ENCODE measurements at places on chromosomes 11 and 22. TPM values are rescaled to one million over a fixed set of nuclear protein-coding genes. Genes with fewer than 3 reads are reported as not detected.
A peak's percentile ranks its signal among the peaks of the same experiment; 100 is the strongest.

DNA sequence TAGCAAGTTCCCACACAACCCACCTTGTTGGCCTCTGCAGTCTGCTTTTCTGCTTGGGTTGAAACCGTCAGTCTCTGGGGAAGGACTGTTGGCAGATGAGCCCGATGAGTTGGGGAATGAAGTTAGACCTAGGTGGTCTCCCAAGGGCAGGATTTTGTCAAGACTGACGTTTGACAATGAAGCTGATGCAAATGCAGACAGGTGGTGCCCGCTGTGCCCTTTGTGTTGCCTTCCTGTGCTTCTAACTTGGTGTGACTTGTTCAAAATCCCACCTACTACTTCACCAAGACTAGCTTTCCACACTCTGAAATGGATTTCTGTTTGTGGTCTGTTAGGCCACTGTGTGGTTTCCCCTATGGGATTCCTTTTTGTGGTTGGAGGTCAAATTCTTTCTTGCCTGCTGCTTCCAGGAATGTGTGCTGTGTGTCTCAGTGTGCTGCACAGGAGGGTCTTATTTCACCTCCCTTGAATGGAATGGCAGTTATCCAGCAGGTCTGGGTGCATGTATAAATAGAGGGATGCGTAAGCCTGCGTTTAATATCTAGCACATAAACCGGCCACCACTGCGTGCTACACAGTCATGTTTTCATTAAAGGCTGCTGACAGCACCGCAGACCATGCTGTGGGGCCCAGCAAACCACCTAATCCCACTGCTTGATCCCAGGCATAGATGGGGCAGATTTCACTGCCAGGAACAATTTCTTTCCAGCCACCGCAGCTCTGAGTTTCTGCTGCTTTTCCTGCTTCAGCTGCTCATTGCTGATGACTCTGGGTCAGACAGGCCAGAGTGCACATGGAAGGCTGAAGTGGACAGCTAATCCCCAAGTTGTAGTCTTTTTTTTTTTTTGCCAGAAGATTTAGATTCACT, 44.8 kb downstream of the ADAMTS8 start:
- no peaks in the 10 kb centered on the region for H3K27me3 ChIP-seq
- no peak overlapping the region for H3K4me3 ChIP-seq
- DNase-seq: no peak
- no peaks in the 10 kb centered on the region for H3K4me1 ChIP-seq
- H3K27ac ChIP-seq: no peak overlapping the region

- H3K36me3 ChIP-seq: no peaks in the 10 kb centered on the region
- no peaks in the 10 kb centered on the region for H3K27me3 ChIP-seq
- DNase-seq: no peak
Observed at GRCh38 chr22:48188231-48188721, 1425.8 kb downstream of the TBC1D22A start.

DNA sequence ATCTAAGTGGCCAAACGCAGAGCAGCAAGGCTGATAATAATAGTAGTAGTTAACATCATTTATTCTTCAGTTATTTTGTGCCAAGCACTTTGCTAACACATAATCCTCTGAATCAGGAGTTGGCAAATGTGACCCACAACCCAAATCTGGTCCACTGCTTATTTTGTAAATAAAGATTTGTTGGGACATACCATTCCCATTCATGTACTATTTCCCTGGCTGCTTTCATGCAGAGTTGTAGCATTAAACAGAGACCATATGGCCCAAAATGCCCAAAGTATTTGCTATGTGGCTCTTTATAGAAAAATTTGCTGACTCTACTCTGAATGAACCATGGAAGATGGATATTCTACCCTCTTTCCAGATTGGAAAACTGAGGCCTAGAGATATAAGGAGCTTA, 50.3 kb downstream of the COMMD9 start:
- no peaks in the 10 kb centered on the region for H3K27me3 ChIP-seq
- H3K4me3 ChIP-seq: no peak overlapping the region
- no peak overlapping the region for H3K27ac ChIP-seq
- H3K36me3 ChIP-seq: no peaks in the 10 kb centered on the region
- peaks cover 8% of the 10 kb centered on the region for H3K4me1 ChIP-seq

GRCh38 chr11:123103326-123103980, 41.5 kb upstream of the HSPA8 start:
- no peaks in the 10 kb centered on the region for H3K27me3 ChIP-seq
- H3K4me3 ChIP-seq: no peak overlapping the region
- H3K27ac ChIP-seq: peak overlapping the region; percentile 64
- peaks cover 25% of the 10 kb centered on the region for H3K4me1 ChIP-seq
- H3K36me3 ChIP-seq: no peaks in the 10 kb centered on the region

DNA sequence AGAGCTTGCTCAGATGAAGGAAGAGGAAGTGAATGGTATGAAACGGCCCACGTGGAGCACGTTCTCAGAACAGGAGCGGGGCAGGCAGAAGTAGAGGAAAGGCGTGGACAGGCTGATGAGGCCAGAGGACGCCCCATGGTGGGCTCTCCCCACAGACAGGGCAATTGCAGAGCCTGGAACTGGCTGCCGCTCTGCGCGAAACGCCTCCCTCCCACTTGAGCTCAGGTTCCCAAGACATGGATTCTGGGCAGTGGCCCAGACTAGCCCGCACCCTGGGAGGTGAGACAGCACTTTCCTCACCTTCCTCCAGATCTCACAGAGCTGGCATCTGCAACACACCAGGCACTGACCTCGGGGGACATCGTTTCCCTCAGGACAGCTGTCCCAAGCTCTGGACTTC, 117.6 kb downstream of the PHF21B start:
- H3K27ac ChIP-seq: no peak overlapping the region
- H3K36me3 ChIP-seq: peaks cover 74% of the 10 kb centered on the region
- H3K4me1 ChIP-seq: no peaks in the 10 kb centered on the region
- H3K27me3 ChIP-seq: no peaks in the 10 kb centered on the region
- H3K4me3 ChIP-seq: no peak overlapping the region

DNA sequence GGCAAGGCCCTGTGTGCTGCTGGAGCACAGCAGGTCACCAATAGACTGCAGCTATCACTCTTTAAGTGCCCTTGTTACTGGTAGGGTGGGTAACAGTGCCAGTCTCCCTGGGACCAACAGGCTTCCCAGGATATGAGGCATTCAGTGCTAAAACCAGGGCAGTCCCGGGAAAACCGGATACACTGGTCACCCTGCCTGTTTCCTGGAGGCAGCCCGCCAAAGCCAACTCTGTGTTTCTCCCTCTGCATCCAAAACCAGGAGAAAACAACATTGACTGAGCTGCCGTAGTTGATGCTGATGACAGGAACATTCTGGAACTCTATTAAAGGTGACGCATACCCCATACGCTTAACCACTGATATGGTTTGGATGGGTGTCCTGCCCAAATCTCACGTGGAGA, 149.1 kb downstream of the SHANK2 start:
- no peak overlapping the region for H3K4me3 ChIP-seq
- no peak overlapping the region for H3K27ac ChIP-seq
- no peaks in the 10 kb centered on the region for H3K27me3 ChIP-seq
- H3K4me1 ChIP-seq: peaks cover 4% of the 10 kb centered on the region

DNA sequence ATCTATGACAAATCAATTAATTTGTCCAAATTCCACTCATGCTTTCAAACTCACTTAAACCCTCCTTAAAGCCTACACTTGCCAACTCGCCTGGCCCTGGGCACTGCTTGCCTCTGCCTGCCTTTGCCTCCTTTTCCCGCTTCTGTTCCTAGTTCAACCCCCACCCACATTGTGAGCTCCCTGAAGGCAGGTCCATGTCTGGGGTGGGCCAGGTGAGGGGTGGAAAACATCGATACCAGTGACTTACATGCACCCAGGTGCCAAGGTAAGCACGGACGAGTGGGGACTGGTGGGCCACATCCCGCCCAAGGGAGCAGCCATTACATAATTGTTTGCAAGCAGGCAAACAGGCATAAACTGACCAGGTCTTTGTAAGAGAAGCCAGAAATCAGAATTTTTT, 146.2 kb downstream of the ST3GAL4 start:
- H3K4me1 ChIP-seq: peaks cover 27% of the 10 kb centered on the region
- H3K27me3 ChIP-seq: peaks cover 3% of the 10 kb centered on the region
- H3K27ac ChIP-seq: no peak overlapping the region
- no peak overlapping the region for H3K4me3 ChIP-seq
- H3K36me3 ChIP-seq: no peaks in the 10 kb centered on the region

GRCh38 chr11:76361776-76362175, 19.2 kb downstream of the THAP12 start:
- no peak overlapping the region for H3K4me3 ChIP-seq
- H3K36me3 ChIP-seq: peaks cover 9% of the 10 kb centered on the region
- H3K27ac ChIP-seq: no peak overlapping the region
- no peaks in the 10 kb centered on the region for H3K4me1 ChIP-seq

GRCh38 chr11:82901922-82902485, 468 bp downstream of the DDIAS start:
- no peaks in the 10 kb centered on the region for H3K27me3 ChIP-seq
- peaks cover 24% of the 10 kb centered on the region for H3K4me1 ChIP-seq
- peak overlapping the region; percentile 89 for H3K4me3 ChIP-seq
- DNase-seq: no peak
- H3K27ac ChIP-seq: peak overlapping the region; percentile 97
- H3K36me3 ChIP-seq: no peaks in the 10 kb centered on the region

DNA sequence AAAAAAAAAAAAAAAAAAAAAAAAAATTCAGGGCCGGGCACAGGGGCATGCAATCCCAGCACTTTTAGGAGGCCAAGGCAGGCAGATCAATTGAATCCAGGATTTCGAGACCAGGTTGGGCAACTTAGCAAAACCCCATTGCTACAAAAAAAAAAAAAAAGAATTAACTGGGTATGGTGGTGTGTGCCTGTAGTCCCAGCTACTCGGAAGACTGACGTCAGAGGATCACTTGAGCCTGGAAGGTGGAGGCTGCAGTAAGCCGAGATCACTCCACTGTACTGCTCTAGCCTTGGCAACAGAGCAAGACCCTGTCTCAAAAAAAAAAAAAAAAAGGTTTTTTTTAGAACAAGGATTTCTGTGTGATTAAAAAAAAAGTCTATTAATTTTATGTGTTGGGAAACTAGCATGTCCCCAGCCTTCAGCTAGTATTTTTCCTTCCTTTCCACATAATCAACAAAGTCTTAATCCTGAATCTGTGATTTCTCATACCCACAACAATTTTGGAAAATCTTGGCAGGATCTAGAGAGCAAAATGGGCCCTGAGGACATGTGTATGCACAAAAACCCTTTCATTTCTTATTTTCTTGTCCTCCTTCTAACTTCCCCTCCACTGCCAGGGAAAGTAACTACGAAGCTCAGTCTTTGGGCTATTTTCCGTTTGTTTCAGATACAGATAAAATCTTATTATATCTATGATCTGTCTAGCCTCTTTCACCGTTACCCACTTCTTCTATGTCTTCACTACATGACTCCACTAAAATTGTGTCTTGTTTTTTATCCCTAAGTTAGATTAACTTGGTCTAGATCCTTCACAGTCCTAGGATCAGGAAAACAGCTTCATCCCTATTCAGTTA, 5.7 kb upstream of the AMBRA1 start:
- H3K36me3 ChIP-seq: peaks cover 8% of the 10 kb centered on the region
- DNase-seq: no peak
- H3K4me1 ChIP-seq: no peaks in the 10 kb centered on the region
- H3K27ac ChIP-seq: no peak overlapping the region
- H3K4me3 ChIP-seq: no peak overlapping the region

- no peaks in the 10 kb centered on the region for H3K36me3 ChIP-seq
- no peaks in the 10 kb centered on the region for H3K27me3 ChIP-seq
- no peak for DNase-seq
- no peak overlapping the region for H3K4me3 ChIP-seq
- H3K27ac ChIP-seq: no peak overlapping the region
Observed at GRCh38 chr11:67633758-67634365, 4.1 kb upstream of the NUDT8 start.

DNA sequence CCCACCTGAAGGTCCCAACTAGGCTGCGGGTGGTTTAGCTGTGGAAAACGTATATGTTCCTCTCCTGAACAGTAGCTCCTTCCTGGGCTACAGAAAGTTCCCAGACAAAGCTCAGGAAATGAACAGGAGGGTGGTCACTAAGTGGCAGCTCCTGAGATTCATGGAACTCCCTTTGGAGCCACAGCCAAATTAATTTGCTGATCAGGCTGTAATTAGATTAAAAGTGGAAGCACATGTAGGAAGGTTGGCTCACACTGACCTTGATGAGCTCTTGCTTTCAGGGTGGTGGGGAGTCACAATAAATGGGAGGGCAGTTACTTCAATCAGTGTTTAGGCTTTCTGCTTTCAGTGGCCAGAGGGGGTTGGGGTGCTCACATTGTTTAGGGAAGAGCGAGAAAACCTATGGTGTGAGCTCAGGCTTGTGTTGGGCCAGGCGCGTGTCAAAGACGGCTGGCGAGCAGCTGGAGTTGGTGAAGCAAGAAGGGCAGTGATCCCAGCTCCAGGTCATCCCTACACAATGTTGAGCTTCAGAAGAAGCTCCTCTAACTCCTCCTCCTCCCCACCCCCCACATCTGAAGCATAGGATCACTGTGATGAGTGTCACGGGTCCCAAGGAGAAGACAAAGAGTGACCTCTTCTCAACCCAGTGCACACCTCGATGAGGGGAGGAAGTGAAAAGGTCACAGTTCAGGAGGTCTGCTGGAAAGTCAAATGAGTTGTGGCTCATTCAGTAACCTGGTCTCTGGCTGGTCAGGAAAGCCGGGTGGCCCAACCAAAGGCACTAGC, 42.5 kb downstream of the CLPB start:
- no peaks in the 10 kb centered on the region for H3K36me3 ChIP-seq
- no peak overlapping the region for H3K27ac ChIP-seq
- DNase-seq: no peak
- no peak overlapping the region for H3K4me3 ChIP-seq
- no peaks in the 10 kb centered on the region for H3K27me3 ChIP-seq

DNA sequence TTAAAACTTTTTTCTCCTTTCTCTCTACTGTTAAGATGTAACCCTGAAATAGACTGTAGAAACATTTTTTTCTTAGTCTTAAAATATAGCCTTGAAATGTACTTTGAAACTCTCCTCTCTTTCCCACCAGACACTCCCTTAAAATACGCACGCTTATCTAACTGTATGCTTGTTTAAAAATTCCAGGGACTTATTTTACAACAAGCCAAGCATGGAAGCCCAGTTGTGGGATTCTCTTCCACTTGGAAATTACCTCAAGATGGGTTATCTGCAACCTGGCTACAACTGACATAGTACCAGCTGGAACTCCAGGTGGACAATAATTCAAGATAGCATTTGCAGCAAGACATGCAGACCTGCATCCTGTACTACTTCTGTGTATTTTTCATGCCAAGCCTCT, 12.1 kb upstream of the CHORDC1 start:
- DNase-seq: no peak
- H3K4me1 ChIP-seq: no peaks in the 10 kb centered on the region
- H3K4me3 ChIP-seq: no peak overlapping the region
- no peaks in the 10 kb centered on the region for H3K36me3 ChIP-seq

Gene TUB
- total RNA-seq: 107 TPM

DNA sequence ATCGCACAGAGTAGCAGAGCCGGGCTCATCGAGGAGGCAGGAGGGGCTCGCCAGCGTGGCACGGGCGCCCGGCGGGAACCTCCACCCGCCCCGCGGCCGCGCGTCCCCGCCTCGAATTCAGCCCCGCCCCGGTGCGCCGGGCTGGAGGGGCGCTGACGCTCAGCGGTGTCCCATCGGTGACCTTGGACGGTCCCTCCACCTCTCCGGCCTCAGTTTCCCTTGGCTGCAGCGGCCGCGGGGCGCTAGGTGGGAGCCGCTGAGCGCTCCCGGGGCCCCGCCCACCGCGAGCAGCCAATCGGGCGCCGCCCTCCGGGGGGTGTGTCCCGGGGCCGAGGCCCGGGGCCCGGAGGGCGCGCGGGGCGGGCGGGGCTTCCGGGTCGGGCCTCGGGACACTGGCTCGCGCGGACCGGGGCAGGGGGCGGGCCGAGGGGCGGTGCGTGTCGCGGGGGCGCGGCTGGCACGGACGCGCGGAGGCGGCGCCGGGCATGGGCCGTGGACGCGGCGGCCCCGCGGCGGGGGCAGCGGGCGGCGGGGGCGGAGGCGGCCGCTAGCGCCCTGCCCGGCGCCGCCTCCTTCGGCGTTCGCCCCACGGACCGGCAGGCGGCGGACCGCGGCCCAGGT, at the start of gene PPARA:
TSS of gene PPARA (plus strand) at position 493 of the 621 bp plus-strand sequence. CDS start 47,858 bp downstream, outside the sequence.
- H3K4me3 ChIP-seq: peak within 1 kb of the TSS; percentile 79
- H3K36me3 ChIP-seq: peaks cover 13% of the 10 kb centered on the region
- H3K27me3 ChIP-seq: no peaks in the 10 kb centered on the region
- peaks cover 29% of the 10 kb centered on the region for H3K4me1 ChIP-seq
- H3K27ac ChIP-seq: peak within 1 kb of the TSS; percentile 88

Gene FBLN1
- total RNA-seq: 260 TPM

Data from spinal cord (tissue), 10 donors.